ENCODE measurements at places on chromosomes 13 and 19. TPM values are rescaled to one million over a fixed set of nuclear protein-coding genes. Genes with fewer than 3 reads are reported as not detected.

ZNF57 gene
- 8.4 TPM for total RNA-seq

KANK2 gene
- 131 TPM for total RNA-seq

IGSF23 gene
- total RNA-seq: 0.22 TPM

NANOS3 gene
- not detected for total RNA-seq

NACC1 gene
- total RNA-seq: 126 TPM

URAD gene
- total RNA-seq: not detected

CHST8 gene
- total RNA-seq: not detected

HAUS8 gene
- total RNA-seq: 20.9 TPM

PSG11 gene
- 0.49 TPM for total RNA-seq

C19orf38 gene
- total RNA-seq: not detected

TFDP1 gene
- total RNA-seq: 83.5 TPM

OR10H3 gene
- not detected for total RNA-seq

THSD1 gene
- total RNA-seq: 3.4 TPM

CCNA1 gene
- 0.05 TPM for total RNA-seq

ZNF681 gene
- total RNA-seq: 3.1 TPM

CD79A gene
- total RNA-seq: not detected

UPK1A gene
- not detected for total RNA-seq

WDR87 gene
- total RNA-seq: not detected

MEDAG gene
- total RNA-seq: 0.07 TPM

SLITRK1 gene
- not detected for total RNA-seq

TPTE2 gene
- not detected for total RNA-seq

KCNN1 gene
- not detected for total RNA-seq

ZNF823 gene
- total RNA-seq: 10.1 TPM

ZNF253 gene
- 2.7 TPM for total RNA-seq

CEACAM7 gene
- total RNA-seq: not detected

PRX gene
- 2.3 TPM for total RNA-seq

NOVA2 gene
- total RNA-seq: 0.10 TPM

ODAD3 gene
- total RNA-seq: 0.54 TPM

KLK12 gene
- total RNA-seq: not detected

KLK4 gene
- total RNA-seq: not detected

ADGRE3 gene
- not detected for total RNA-seq

PDX1 gene
- total RNA-seq: not detected

ADPRHL1 gene
- 0.76 TPM for total RNA-seq

CEACAM1 gene
- 0.62 TPM for total RNA-seq

SMIM24 gene
- total RNA-seq: not detected

MAN2B1 gene
- total RNA-seq: 68.4 TPM

REXO1 gene
- 13.8 TPM for total RNA-seq

PALM gene
- total RNA-seq: 1.4 TPM

ANGPTL8 gene
- total RNA-seq: not detected

FXYD1 gene
- total RNA-seq: not detected

KIR3DL1 gene
- total RNA-seq: not detected

HPN gene
- not detected for total RNA-seq

NPAS1 gene
- 0.37 TPM for total RNA-seq

PRODH2 gene
- not detected for total RNA-seq

LRRC63 gene
- total RNA-seq: not detected

Measured in M059J (cell line).